ENCODE measurements at places on chromosomes 1 and 21. TPM values are rescaled to one million over a fixed set of nuclear protein-coding genes. Genes with fewer than 3 reads are reported as not detected.

The WDR64 gene
- not detected for total RNA-seq

The LRRC3 gene
- total RNA-seq, result 5.8 TPM

The KLHDC9 gene
- 10.9 TPM for total RNA-seq

DNA sequence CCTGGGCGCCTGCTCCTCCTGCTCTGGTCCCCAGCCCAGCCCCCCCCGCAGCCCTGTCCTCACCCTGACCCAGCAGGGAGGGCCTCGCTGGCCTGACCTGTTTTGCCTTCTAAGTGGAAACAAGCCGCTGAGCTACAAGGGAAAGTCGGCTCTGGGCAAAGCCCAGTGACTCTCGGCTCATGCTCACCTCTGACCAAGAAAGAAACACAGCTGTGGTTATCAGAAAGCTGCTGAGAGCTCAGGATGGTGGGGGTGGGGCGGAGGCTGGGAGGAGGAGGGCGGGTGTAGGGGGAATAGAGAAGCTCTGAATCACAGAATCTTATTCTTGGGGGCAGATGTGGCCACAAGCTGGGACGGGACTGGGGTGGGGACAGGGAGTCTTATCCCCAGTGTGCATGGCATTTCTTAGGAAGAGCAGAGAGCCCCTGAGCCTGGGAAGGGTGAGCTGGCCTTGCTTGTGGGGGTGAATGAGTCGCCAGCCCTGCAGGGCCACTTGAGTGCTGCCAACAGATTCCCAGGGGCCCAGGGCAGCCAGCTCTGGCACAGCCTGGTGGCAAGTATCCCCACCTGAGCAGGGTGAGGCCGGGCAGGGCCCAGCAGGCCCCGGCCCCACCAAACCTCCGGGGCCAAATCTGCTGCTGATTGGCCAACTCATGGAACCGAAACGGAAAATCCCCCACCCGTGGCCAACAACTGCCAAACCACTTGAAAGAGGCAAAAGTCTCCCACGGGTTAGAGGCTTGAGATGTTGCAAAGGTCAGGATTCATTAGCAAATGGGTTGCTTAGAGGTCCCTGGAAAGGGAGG is 120.6 kb downstream of the SPSB1 start:
- H3K4me3 ChIP-seq, result no peak overlapping the region
- peak overlapping the region; percentile 38 for H3K27ac ChIP-seq
- peaks cover 17% of the 10 kb centered on the region for H3K4me1 ChIP-seq
- DNase-seq, result no peak

- H3K27me3 ChIP-seq, result no peaks in the 10 kb centered on the region
- H3K27ac ChIP-seq, result no peak overlapping the region
- no peaks in the 10 kb centered on the region for H3K36me3 ChIP-seq
Measured at GRCh38 chr1:163672976-163673758, 351.4 kb downstream of the NUF2 start.

DNA sequence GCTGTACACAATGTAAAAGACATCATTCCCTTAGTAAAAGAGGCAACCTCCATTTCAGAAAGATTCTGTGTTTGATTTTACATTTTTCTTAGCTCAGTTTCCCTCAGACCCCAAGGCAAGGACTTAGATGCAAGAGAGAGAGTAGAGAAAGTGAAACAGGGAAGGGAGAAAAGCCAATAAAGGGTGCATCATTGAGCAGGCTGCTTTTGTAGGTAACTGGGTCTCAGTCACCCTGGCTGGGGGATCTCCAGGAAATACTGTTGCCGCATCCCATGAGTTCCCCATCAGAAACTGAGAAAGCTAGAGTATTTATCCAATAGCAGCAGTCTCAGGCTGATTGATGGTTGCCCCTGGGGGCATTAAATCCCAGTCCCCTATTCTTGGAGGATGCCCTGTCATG is 23.1 kb upstream of the DNAH14 start:
- H3K27ac ChIP-seq, result no peak overlapping the region
- DNase-seq, result no peak
- no peaks in the 10 kb centered on the region for H3K4me1 ChIP-seq
- peaks cover 2% of the 10 kb centered on the region for H3K27me3 ChIP-seq
- no peak overlapping the region for H3K4me3 ChIP-seq

DNA sequence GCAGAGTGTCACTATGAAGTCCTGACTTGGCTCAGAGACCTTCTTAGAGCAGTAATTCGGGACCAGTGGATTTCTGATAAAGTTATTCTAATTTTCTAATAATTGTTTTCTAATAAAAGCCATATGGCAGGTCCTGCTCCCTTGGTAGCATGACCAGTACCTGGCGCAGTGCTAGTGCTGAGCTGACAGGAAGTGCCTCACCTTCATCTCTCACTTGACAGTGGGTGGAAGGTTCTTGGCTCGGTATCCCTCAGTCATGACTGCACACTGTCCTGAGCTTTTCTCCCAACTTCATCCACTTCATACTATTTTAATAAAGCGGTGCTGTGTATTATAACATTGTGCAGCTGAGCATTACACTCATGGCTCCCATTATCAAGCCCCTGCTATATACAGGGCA is 14.1 kb downstream of the VANGL1 start:
- peaks cover 3% of the 10 kb centered on the region for H3K4me1 ChIP-seq
- H3K4me3 ChIP-seq, result no peak overlapping the region
- no peak for DNase-seq
- no peak overlapping the region for H3K27ac ChIP-seq
- peaks cover 8% of the 10 kb centered on the region for H3K36me3 ChIP-seq

- no peaks in the 10 kb centered on the region for H3K27me3 ChIP-seq
- no peaks in the 10 kb centered on the region for H3K4me1 ChIP-seq
- no peak for DNase-seq
- no peak overlapping the region for H3K27ac ChIP-seq
Measured at GRCh38 chr1:224264321-224264720, 65.7 kb downstream of the NVL start.

DNA sequence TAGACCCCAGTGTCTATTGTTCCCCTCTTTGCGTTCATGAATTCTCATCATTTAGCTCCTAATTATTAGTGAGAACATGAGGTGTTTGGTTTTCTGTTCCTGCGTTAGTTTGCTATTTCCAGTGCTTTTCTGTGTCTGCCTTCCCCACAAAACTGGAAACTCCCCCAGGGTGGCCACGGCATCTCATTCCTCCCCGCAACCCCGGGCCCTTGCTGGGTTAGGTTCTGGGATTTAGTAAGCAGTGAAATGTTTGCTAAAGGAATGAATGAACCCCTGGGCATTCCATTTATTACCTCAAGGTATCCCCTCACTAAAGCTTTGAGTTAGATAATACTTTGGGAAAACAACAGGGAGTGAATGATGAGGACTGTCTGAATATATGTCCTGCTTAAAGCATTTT is 142.9 kb downstream of the GLUL start:
- H3K4me3 ChIP-seq, result no peak overlapping the region
- H3K27me3 ChIP-seq, result no peaks in the 10 kb centered on the region
- H3K27ac ChIP-seq, result no peak overlapping the region
- DNase-seq, result no peak

GRCh38 chr1:117942293-117942692 is 12.8 kb downstream of the WDR3 start:
- no peak for DNase-seq
- H3K27ac ChIP-seq, result no peak overlapping the region
- no peaks in the 10 kb centered on the region for H3K4me1 ChIP-seq
- H3K36me3 ChIP-seq, result no peaks in the 10 kb centered on the region
- H3K27me3 ChIP-seq, result no peaks in the 10 kb centered on the region
- H3K4me3 ChIP-seq, result no peak overlapping the region

DNA sequence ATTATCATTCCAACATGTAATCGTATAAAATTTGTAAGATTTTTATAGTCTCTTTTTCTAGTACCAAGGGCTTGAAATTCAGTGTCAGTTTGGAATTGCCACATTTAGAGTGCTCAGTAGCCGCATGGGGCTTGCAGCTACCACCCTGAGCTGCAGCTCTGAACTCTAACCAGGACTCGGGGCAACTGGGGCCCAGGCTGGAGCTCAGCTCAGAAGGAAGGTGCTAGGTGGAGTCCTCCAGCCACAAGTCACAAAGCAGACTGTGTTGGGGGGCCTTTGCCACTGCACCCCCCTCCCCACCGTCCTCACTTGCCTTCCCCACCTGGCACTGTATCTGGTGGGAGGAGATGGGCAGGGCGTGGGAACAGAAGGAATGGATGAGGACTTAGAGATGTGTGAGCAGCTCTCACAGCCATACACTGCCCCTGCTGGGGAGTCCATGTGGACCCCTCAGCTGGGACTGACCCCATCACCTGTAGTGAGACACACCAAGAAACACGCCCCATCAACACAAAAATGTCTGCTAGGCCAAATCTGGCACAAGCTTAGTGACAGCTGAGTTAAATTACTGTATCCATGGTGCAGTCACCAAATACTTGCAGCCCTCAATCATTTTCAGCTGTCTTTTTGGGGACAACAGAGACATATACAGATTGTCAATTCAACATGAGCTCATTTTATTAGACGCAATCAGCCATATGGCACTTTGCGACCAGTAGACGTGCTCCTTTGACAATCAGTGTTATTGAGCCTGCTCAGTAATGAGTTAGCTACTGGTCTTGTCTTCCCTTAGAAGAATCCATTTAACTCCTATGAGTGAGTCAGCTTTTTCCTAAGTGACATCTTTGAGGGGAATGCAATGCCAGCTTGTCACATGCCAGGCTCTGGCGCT is 241.7 kb upstream of the RAB4A start:
- H3K36me3 ChIP-seq, result no peaks in the 10 kb centered on the region
- H3K27ac ChIP-seq, result peak overlapping the region; percentile 90
- peak overlapping the region; percentile 30 for H3K4me3 ChIP-seq

GRCh38 chr21:36325373-36326010 is 5.5 kb downstream of the MORC3 start:
- H3K27ac ChIP-seq, result no peak overlapping the region
- peaks cover 8% of the 10 kb centered on the region for H3K4me1 ChIP-seq
- H3K36me3 ChIP-seq, result no peaks in the 10 kb centered on the region
- H3K4me3 ChIP-seq, result no peak overlapping the region
- H3K27me3 ChIP-seq, result peaks cover 6% of the 10 kb centered on the region

DNA sequence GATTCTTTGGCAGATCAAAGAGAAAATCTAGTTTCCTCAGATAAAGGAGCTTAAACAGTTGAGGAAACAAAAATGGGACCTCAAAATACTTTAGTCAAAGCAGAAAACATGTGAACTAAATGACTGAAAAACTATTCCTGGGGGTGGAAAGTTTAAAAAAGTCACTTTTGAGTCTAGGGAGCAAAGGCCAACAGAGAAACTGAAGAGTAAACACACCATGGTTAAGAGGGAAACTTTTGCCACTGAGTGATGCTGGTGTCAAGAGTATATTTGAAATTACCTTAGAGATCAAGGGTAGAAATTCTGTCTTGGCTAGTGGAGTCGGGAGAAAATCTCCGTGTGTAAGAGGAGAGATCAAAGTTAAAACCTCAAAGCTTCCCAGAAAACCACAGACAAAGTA is 501.2 kb upstream of the ADGRL4 start:
- no peaks in the 10 kb centered on the region for H3K36me3 ChIP-seq

All from glutamatergic neuron (in vitro differentiated cells).